ENCODE measurements at places on chromosomes 3 and 15.
A peak's percentile ranks its signal among the peaks of the same experiment; 100 is the strongest.

GRCh38 chr15:92333709-92334108, 60.0 kb upstream of the ST8SIA2 start:
- DNase-seq, result no peak

DNA sequence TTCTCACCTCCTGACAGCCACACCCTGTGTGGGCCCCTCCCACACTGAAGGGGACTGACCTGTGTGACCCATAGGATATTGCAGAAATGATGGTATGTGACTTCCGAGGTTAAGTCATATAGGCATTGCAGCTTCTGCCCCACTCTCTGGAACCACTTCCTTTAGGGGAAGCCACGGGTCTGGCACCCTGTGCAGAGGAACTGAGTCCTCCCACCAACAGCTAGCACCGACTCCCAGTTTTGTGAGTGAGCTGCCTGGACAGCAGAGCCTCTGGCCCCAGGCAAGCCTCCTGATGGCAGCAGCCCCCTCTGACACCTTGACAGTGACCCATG, 24.6 kb upstream of the SLC6A6 start:
- peak; percentile 95 for DNase-seq

DNA sequence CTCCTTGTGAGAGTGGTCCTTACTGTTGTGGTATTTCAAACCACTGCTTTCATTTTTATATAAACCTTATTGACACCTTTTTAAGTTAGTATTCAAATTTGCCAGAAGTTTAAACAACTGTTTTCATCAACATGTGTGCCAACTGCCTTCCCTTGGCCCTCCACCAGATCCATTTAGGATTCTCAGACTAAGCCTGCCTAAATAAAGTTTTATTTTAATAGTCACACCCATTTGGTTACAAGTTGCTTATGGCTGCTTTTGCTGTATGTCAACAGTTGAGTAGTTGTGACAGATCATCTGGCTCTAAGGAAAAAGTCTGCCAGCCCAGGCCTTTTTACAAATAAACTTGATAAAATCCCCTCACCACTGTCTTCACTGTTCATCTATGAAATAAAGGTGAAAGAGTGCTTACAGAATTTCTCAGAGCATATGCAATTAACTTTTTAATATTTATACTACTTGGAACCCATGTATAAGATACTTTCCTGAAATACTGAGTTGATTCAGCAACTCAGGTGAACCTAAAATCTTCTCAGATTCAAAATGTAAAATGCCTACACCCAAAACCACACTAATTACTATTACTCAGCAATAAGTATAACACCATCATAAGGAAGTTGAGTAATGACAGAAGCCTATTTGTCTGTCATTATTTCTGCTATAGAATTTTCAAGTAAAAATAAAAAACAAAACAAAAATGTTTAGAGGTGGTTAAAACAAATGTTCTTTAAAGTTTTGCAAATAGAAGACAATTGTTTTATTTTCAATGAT, 35.1 kb downstream of the PEAK1 start:
- no peak for DNase-seq

GRCh38 chr3:150875548-150875947, 29.7 kb downstream of the MINDY4B start:
- peak; percentile 40 for DNase-seq

- DNase-seq, result peak; percentile 7
Observed at GRCh38 chr15:39515765-39516164, 65.1 kb upstream of the THBS1 start.

DNA sequence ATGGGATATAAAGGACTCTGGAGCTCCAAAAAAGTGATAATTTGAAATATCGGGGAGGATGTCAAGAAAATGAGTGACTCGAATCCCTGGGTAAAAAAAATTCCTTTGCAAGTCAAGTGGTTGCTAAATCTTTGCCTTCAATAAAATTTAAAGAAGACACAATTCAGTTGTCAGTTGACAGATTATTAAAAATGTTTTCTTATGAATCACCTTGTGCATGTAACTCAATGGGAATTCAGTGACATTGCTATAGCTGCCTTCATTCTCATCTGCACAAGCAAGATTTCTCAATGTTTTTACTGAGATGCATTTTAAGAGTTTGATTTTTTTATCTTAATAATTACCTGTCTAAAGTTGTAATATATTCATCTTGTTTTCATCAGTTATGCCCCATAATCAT, 264.0 kb upstream of the IL12A start:
- no peak for DNase-seq

DNA sequence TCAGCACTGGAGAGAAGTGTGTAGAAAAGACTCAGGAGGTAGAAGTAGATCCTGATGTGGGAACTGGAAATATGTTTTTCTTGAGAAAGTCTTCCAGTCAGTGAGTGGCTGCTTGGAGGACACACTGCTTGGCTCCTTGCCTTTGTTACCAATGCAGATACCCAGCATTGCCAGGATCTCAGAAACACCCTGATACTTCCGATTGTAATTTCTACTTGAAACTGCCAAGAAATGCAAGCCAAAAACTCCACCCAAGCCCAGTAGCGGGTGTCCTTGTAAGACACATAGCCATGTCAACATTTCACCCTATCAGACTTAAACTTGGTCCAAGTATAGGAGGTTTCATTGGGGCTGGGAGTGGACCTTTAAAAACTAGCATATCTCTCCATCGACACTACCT, 141.8 kb downstream of the ALDH1A2 start:
- DNase-seq, result no peak

DNA sequence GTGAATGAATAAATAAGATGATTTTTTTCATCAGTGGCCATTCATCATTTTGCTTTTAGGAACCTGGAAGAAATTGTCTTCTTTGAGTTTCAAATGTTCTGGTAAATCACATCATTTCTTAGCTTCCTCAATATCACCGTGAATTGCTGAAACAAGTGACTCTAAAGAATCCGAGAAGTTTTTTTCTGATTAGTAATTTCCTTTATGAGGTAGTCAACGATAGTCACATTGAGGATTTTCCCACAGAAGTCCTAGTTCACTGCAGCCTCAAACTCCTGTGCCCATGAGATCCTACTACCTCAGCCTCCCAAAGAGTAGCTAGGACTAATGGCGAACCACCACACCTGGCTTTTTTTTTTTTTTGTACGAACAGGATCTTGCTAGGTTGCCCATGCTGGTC, 3.6 kb upstream of the TMPRSS7 start:
- no peak for DNase-seq

- DNase-seq, result peak; percentile 33
Observed at GRCh38 chr3:40782111-40782721, 257.5 kb downstream of the ZNF621 start.

- DNase-seq, result no peak
Observed at GRCh38 chr15:94677202-94677790, 445.9 kb downstream of the MCTP2 start.

DNA sequence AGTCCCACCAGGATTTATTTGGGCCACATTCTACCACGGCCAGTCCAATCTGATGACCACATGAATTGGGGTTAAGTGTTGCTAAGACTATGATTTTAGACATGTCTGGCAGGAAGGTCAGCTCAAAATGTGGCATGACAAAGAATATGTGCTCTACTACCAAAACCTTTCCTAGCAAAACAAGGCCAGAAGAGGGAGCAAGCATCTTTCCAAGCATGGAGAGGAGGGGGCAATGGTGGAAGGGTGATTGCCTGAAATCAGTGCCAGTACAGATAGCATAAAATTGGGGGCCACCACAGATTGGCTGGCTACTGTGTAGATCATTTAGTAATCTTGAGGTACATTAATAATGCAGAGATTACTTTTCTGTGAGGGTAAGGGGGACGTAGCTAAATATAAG, 43.2 kb downstream of the TMEM39A start:
- DNase-seq, result no peak

DNA sequence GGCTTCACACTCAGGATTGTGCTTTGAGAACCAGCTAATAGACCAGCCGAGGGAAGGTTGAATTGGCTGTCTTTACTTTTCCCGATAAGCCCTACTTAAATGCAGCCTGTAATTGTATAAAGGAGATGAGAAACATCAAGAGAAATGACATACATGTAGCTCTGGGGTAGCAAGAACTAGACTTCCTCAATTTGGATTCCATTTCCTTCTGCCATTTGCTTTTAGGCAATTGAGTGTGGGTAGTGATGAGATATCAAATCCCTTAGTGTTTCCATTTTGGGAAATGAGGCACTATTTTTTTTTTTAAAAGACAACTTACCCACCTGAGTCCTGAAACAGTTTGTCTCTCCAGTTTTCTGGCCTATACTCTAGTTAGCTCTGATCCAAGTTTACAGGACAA, 2.2 kb downstream of the INAFM2 start:
- DNase-seq, result peak; percentile 75

GRCh38 chr3:141125351-141125750, 74.2 kb downstream of the SPSB4 start:
- DNase-seq, result no peak

GRCh38 chr15:92633001-92633400, 22.6 kb downstream of the FAM174B start:
- no peak for DNase-seq

- no peak for DNase-seq
Observed at GRCh38 chr15:55513152-55513551, 5.1 kb upstream of the DNAAF4 start.

- no peak for DNase-seq
Observed at GRCh38 chr15:73724212-73724611, 28.9 kb downstream of the INSYN1 start.

- peak; percentile 49 for DNase-seq
Observed at GRCh38 chr3:186333256-186333655, 28.8 kb downstream of the DGKG start.

DNA sequence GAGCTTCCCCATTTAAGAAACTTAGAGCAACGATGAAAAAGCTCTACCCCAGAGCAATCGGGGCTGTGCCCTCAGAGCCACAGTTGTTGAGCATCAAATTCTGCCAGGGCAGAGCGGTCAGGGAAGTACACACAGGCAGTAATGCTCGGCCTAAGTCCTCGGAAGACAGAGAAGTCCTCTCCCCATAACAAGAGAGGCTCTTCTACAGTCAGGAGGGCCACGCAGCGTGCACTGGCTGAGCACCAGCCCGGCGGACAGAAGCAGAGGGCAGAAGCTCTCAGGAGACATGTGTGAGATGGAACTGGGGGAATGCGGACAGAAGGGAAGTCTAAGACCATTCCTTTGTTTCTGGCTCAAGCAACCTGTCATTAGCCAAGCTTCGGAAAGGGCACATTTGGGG, 95.9 kb downstream of the XXYLT1 start:
- no peak for DNase-seq

- DNase-seq, result peak; percentile 36
Observed at GRCh38 chr3:122858373-122858772, 63.5 kb downstream of the SLC49A4 start.

DNA sequence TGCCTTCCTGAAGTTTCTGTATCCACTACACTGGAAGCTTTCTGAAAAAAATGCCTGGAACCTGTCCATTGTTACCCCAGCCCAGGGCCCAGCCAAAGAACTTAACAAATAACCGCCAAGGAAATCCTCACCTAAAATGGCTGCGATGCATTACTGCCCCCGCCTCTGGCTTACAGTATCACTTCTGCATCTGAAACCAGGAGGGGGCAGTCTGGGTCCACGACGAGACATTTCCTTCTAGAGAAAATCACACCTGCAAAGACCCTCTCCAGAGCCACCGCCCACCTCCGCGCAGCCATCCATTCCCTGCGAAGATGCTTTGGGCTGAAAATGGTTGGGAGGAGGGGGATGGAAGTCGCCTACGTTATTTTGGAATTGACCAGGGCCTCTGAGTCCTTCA, 22.4 kb upstream of the CELF6 start:
- peak; percentile 53 for DNase-seq

DNA sequence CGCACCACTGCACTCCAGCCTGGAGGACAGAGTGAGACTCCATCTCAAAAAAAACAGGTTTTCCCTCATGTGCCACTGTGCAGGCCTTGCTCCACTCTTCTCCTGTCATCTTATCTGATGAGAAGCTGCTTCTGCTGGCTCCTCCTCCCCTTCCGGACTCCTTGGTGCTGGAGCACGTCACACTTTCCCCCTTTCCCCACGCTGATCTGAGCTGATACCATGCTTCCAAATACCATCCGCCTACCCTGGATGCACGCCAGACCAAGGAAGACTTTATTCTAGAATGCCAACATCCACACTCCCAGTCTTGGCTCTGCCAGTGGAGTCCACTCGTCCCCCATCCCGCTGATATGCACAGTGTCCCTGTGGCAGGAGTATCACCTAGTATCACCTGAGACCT, 31.3 kb downstream of the HOMER2 start:
- DNase-seq, result no peak

GRCh38 chr3:32435911-32436815, 44.5 kb downstream of the CMTM7 start:
- DNase-seq, result no peak

- no peak for DNase-seq
Observed at GRCh38 chr3:23055733-23056376, 147.3 kb upstream of the UBE2E2 start.

DNA sequence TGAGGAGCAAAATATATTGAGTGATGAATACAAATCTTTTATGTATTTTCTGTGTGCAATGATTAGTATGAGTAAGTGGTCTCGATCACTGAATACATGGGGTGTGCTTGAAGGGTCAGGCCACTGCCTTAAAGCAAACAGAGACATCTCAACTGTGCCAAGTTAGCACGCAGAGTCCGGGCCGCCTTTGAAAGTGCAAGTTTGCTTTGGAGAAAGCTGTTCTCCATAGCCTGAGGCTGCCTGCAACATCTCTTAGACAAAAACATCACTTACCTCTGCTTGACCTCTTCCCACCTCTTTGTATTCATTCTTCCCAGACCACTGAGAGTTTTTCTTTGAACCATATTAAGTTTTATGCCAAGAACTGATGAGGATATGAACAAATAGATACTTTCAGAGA, 267.0 kb downstream of the ZBTB20 start:
- DNase-seq, result no peak

DNA sequence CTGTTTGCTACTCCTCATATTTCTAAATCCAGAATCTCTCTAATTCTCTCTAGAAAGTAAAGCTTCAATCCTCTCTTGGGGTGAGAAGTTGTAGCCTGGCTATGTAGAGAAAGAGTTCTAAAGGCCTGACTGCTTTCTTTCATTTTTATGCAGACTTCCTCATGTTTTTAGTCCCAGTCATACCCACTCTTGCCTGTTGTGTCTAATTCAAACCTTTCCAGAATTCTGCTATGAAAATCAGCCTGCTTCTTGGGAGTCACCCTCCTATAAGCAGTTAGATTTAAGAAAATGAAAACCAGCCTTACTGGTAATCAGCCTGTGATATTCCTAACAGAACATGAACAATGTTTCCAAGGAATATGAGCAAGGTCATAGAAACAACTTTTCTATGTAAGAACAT, 14.8 kb upstream of the ZNF639 start:
- DNase-seq, result no peak

GRCh38 chr15:90035840-90036230, 34.7 kb downstream of the ZNF710 start:
- DNase-seq, result peak; percentile 92

All from suppressor macrophage (primary cell).